ENCODE measurements at places on chromosomes 4 and X. TPM values are rescaled to one million over a fixed set of nuclear protein-coding genes. Genes with fewer than 3 reads are reported as not detected.
A peak's percentile ranks its signal among the peaks of the same experiment; 100 is the strongest.

GRCh38 chr4:186061921-186062320 lies 7.0 kb upstream of the TLR3 start:
- peaks cover 2% of the 10 kb centered on the region for H3K27me3 ChIP-seq
- H3K4me1 ChIP-seq: no peaks in the 10 kb centered on the region
- H3K4me3 ChIP-seq: no peak overlapping the region
- no peak overlapping the region for H3K27ac ChIP-seq
- no peaks in the 10 kb centered on the region for H3K36me3 ChIP-seq

DNA sequence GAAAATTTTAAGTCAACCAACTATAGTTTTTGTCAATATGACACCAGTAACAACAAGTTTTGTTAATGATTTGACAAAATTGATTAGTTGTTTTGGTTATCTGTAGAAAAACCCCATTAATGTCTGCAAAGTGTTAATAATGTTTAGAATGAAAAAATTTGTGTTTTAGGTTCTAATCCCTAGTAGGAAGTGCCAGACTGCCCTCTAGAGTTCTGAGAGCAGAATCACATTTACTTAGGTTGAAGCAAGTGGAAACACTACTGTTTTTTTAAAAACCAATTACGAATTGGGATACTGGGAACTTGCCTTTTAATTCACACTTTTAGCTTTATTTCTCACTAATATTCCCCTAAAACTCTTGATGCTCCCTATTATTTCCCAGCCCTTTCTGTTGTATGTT lies 101.1 kb upstream of the CYLC1 start:
- no peak for DNase-seq
- no peaks in the 10 kb centered on the region for H3K4me1 ChIP-seq
- H3K4me3 ChIP-seq: no peak overlapping the region
- no peaks in the 10 kb centered on the region for H3K36me3 ChIP-seq

The CXCL5 gene
- not detected for total RNA-seq

DNA sequence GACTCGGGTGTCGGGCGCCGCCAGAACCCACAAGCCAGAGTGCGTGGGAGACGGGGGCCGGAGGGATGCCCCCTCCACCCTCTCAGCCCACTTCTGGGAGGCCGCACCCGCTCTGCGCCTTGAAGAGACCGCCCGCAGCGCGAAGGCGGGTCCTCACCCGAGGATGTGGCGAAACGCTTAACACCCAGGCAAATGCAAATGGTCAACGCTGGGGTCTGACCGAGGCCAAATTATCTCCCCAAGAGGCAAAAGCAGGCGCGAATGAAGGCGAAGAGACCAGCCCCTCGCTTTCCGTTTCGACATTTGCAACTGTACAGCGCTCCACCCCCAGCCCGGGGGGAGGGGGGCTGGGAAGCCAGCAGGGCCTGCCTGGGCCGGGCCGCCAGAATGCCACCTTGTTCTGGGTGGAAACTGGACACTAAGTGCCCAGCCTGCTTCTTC lies 137.7 kb upstream of the ZIC3 start:
- no peak for DNase-seq
- H3K27me3 ChIP-seq: peaks cover 20% of the 10 kb centered on the region

The DDX60 gene
- 19.5 TPM for total RNA-seq

DNA sequence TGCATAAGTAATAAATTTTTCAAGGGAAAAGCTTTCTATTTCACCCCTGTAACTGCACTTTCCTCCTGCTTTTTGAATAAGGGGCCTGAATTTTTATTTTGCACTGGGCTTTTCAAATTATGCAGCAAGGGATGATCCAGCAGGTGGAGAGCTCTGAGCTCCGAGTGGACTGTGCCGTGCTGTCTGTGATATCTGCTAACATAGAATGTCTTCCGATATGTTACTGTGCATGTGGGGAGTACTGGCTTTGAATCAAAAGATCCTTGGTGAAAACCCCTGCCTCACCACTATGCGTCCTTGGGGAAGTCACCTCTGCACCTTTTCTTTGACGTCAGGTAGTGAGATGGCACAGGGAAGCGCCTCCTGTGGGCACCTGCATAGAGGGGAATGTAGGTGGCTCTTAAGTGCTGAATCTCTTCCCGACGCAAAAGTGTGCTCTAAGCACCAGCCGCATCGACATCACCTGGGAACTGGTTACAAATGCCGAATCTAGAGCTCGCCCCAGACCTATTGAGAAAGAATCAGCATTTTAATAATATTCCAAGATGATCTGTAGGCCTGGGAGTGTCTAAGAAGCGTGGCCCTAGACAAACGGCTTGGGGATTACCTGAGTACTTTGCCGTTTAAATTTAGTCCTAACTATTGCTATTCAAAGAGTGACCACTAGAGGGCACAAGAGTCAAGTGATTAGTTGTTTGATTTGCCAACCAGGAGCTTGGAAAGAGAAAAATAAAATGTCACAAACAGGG lies 19.2 kb upstream of the WFS1 start:
- no peak overlapping the region for H3K4me3 ChIP-seq
- DNase-seq: peak; percentile 97
- H3K27ac ChIP-seq: no peak overlapping the region
- peaks cover 33% of the 10 kb centered on the region for H3K27me3 ChIP-seq

The MAGEB10 gene
- not detected for total RNA-seq

DNA sequence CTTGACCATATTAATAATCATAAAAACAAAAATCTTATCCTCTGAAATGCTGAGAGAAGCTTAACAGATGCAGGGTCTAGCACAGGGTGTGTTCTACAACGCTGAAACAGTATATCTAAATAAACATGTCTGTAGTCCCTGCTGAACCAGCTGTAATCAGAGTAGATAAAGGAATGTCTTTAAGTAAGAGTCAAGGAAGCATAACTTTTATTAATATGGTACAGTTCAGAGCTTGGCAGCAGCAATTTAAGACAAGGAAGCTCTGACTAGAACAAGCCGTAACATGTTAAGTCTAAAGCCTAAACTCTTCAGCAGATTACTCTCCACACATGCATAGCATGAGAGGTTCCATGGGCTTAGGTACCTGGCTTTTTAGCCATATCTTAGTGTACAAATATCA lies 36.1 kb downstream of the NFKB1 start:
- H3K4me3 ChIP-seq: no peak overlapping the region
- peaks cover 9% of the 10 kb centered on the region for H3K4me1 ChIP-seq
- no peak for DNase-seq
- peaks cover 3% of the 10 kb centered on the region for H3K36me3 ChIP-seq
- no peaks in the 10 kb centered on the region for H3K27me3 ChIP-seq

DNA sequence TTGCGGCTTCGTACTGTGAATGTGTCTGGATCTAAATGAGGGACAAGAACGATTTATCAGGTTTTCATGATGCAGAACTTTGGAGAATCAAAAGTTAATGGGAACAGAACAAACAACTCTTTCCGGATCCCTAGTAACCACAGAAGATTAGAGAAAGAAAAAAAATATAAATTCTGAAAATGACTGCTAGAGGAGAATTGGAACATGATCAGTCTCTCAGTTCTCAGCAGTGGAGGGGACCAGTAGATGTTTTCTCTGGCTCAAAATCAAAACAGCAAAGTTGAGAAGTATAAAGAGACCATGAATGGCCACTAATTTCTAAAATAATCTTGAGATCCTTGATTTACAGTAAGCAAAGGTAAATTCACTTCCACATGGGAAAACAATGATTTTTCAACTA lies 38.1 kb upstream of the GK2 start:
- DNase-seq: no peak
- H3K27me3 ChIP-seq: no peaks in the 10 kb centered on the region
- H3K27ac ChIP-seq: no peak overlapping the region
- no peaks in the 10 kb centered on the region for H3K36me3 ChIP-seq
- H3K4me3 ChIP-seq: no peak overlapping the region

DNA sequence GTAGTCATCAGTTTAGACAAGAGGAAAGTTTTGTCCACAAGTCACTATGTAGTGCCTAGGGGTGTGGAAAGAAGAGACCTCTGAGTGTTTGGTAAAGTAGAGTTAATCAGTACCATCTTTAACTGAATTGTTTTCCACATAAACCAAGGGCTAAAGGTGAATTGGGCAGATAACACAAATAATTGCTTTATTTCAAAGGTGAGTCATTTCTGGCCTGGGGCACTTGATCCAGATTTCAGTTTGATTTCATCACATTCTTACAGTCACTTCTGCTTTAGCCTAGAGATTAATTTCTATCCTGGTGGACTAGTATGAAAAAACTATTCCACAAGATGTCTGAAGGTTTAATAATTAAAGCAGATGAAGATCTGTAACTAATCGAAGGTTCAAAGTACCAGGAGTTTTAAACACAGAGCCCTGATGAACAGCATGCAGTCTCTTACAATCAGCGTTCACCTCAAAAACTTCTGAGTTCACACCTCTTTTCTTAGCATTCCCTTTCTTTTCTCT lies 74.5 kb upstream of the BOD1L1 start:
- H3K4me3 ChIP-seq: no peak overlapping the region
- no peaks in the 10 kb centered on the region for H3K36me3 ChIP-seq
- DNase-seq: no peak
- peaks cover 45% of the 10 kb centered on the region for H3K4me1 ChIP-seq
